ENCODE measurements at places on chromosomes 12 and 14. TPM values are rescaled to one million over a fixed set of nuclear protein-coding genes. Genes with fewer than 3 reads are reported as not detected.

GRCh38 chr12:107544937-107545336 lies 140.7 kb upstream of the PWP1 start:
- no peak for DNase-seq

GRCh38 chr14:94052199-94052598 lies 26.1 kb downstream of the OTUB2 start:
- DNase-seq = no peak

The FBXL14 gene
- total RNA-seq = 15.4 TPM

- no peak for DNase-seq
Measured at GRCh38 chr14:104442631-104443390, 136.8 kb upstream of the C14orf180 start.

GRCh38 chr12:61797266-61797665 lies 462.9 kb upstream of the USP15 start:
- DNase-seq = no peak

- no peak for DNase-seq
Measured at GRCh38 chr12:114689075-114689994, 5.4 kb upstream of the TBX3 start.

DNA sequence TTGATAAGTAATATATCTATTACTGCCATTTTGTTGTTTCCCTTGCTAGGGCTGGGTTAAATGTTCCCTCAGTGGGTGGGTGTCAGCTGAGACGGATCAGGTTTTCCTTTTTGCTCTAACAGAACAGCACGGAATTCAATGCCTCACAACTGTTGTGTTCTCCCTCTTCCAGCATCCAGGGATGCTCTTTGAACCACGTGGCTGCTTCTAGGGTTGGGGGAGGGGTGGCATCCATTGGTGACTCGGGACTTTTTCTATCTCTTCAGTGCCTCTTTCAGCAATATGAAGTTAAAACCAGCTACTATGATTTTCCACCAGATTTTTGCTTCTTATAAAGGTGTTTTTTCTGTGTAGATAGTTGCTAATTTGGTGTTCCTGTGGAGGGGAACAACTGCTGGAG lies 884.9 kb upstream of the FOXG1 start:
- DNase-seq = no peak

DNA sequence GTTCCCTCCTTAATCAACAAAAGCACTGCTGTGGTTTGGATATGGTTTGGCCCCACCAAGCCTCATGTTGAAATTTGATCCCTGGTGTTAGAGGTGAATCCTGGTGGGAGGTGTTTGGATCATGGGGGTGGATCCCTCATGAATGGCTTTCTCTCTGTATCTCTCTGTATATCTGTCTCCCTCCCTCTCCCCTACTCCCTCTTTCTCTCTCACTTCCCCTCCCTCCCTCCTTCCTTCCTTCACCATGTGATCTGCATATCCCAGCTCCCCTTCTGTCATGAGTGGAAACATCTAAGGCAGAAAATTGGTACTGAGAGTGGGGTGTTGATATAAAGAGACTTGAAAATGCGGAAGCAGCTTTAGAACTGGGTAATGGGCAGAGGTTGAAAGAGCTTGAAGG lies 5.2 kb downstream of the GSKIP start:
- no peak for DNase-seq

GRCh38 chr14:66530526-66530925 lies 22.6 kb downstream of the GPHN start:
- no peak for DNase-seq

The SLC17A8 gene
- not detected for total RNA-seq

DNA sequence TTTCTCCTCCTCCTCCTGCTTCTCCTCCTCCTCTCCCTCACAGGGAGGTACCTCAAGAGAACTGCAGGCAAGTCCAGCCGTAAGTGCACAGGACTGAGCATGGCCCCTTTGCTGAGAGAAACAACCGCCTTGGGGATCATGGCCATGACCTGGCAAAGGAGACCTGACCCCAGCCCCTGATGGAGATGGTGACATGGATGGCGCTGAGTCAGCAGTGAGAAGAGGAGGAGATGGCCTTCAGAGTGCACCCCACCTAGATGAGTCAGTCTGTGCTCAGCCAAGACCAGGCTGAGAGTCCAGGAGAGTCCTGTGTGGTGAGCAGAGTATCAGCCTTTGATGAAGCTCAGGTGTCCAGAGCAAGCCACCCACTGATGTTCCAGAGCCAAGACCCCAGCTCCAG lies 36.4 kb downstream of the MEG3 start:
- no peak for DNase-seq

DNA sequence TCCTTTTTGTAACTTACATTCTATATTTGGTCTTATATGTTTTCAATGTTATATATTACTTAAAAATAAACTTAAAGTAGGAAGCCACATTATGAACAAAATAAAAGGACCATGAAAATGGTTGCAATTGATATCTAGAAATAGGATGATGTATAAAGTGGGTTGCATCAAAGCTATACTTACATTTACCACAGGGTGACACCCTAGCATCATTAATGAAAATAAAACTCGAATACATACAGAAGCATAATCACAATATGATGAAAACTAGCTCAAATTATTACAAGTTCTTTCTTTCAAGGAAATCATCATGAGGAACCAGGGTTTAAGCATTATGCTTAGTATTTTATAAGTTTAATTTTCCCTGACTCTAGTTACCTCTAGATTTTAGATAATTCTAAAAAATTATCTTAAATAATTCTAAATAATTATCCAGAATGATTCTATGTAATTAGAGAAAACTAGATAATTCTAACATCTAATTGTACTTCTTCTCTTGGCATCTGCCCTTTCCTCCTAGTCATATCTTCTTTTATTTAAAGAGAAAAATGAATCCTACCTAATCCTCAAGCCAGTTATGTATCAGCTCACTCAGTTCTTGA lies 31.2 kb downstream of the TAS2R7 start:
- peak; percentile 1 for DNase-seq

DNA sequence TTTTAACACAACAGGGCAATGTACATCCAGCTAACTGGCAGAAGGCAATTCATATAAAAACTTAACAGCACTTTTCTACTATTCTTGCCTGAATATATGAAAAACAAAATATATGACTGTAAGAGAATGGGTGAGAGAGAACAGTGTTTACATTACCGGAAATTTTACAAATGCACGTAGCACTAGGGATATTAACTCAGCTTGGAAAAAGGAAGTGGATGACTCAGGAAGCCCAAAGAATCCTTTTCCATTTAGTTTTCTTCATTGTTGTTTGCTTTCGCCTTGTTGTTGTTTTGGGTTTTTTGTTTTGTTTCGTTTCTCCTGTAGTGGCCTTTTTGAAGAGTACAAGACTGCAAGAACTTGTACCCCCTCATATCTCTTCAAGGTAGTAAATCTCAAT lies 295.5 kb downstream of the EGLN3 start:
- DNase-seq = no peak

The SERPINA9 gene
- total RNA-seq = not detected

The CDCA3 gene
- 107 TPM for total RNA-seq

DNA sequence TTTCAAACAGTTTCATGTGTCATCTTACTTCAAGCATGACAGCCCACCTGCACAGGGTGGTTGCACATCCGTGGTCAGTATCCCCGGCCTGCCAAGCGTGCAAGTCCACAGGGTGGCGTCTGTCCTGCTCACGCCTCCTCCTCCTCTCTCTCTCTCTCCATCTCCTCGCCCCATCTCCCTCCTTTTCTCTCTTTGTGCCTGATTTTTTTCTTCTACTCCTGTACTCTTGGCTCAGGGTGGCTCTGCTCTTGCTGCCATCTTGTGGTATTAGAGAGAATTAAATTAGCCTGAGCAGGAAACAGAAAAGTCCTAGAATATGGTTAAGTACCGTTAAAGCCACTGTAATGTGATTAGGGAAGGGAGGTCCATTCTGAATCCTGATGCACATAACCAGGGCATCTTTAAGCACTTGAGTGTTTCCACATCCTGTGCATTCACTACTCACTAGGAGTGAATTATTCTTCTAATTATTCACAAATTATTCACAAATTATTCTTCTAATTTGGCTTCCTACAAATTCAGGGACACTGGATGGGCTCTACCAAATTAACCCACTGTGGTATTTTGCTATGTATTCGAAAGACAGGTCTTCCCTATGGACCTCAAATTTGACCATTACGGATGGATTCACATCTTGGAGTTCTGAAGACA lies 25.5 kb upstream of the DTX1 start:
- peak; percentile 59 for DNase-seq

Measured in Daoy (cell line).